ENCODE measurements at places on chromosomes 5 and 9.

DNA sequence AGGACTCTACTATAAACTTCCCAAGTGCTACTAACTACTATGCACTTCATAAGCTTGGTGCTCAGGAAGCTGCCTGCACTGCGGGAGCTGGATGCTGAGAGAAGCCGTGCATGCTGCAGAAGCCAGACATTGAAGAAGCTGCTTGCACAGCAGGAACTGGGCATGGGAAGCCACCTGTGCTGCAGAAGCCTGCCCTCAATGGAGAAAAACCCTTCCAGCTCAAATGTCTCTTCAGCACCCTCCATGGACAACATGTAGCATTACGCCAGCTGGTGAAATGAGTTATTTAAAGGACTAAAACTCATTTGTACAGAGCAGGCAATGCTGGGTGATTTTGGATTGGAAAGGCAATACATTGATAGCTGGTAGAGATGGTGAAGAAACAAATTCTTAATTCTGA lies 247.2 kb downstream of the KIF4B start:
- no peak for DNase-seq

GRCh38 chr9:99736291-99736690 lies 85.4 kb upstream of the NR4A3 start:
- no peak for DNase-seq

DNA sequence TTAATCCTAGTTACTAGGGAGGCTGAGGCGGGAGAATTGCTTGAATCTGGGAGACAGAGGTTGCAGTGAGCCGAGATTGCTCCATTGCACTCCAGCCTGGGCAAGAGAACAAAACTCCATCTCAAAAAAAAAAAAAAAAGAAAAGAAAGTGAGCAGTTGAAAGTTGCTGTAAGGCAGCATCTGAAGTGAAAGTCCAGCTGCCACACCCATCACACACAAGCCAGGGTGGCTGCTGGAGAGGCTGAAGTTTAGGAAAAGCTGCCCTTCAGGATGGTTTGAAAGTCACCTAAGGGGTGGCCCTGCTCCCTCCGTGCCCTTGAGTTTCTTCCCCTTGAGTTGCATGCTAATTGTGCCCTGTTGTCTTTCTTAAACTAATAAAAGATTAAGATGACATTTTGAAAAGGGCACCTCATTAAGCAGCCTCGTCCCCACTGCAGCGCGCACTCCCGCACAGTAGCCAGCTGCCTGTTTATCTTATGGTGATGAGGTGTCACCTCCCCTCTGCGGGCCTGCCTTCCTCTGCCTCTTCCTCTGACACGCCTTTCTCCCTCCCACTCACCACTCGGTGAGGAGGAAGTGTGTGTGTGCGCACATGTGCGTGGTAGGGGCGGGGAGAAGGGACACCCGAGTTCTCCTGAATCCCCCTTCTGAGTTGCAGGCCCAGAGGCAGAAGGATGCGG lies 104.2 kb upstream of the PANK3 start:
- DNase-seq, result peak; percentile 20

GRCh38 chr5:55626790-55627189 lies 85.3 kb downstream of the SLC38A9 start:
- DNase-seq, result no peak

GRCh38 chr9:129407905-129408452 lies 212.9 kb downstream of the C9orf50 start:
- no peak for DNase-seq

GRCh38 chr5:61330845-61331406 lies 1.1 kb upstream of the ZSWIM6 start:
- peak; percentile 54 for DNase-seq

DNA sequence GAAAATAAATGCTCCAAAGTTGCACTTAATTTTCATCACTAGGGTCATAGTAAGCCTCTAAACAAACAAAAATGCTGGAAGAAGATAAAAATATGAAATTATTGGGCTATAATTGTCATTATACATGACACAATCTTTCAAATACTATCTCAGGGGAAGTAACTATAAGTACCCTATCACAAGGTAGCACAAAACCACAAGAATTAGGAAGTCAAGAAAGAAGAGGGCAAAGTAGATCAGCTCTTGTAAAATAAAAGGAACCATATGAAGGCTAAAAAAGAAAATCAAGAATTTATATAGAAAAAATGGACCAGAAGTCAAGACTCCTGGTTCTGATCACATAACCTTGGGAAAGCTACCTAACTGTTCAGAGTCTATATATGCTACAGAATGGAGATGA lies 48.1 kb downstream of the DIAPH1 start:
- no peak for DNase-seq

- DNase-seq, result peak; percentile 77
Observed at GRCh38 chr5:134145779-134146581, 30.8 kb downstream of the SKP1 start.

GRCh38 chr9:23733495-23734078 lies 92.5 kb downstream of the ELAVL2 start:
- DNase-seq, result no peak

DNA sequence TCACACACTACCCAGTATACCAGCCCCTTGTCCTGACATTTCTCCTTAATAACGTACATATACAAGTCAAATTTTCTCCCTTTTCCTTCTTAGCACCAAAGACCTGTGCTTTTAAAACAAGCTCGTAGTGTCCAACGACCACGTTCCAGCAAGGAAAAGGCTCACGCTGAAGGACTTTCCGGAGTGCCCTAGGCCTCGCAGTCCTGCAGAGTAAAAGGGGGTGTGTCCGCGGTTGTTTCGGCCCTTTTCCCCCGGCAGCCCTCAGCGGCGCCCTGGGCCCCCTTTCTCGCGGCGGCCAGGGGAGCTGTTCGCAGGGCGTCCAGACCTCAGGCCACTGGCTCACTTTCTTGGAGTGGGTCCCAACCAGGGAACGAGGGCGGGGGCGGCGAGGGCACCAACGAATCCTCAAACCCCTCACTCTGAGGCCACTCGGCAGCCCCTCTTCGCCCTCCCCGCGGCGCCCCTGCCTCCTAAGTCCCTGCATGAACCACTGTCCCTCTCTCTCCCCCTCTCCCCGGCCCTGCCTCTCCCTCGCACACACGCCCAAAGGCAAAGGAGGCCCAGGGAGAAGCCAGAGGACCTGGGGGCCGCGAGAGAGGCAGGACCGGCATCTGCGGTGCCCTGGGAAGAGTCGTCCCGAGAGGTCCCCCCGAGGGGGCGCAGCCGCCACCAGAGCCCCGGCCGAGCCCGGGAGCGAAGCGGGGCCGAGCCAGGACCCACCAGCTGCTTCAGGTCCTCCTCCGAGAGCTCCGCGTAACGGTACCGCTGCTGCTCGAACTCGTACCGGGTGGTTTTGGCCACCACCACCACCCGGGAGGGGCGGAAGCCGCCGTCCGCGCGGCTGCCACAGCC lies 720 bp downstream of the NADK2 start:
- peak; percentile 7 for DNase-seq

- no peak for DNase-seq
Observed at GRCh38 chr9:4070266-4070665, 229.6 kb downstream of the GLIS3 start.
